PC-3 (cell line): ENCODE measurements at places on chromosomes 4 and X.

DNA sequence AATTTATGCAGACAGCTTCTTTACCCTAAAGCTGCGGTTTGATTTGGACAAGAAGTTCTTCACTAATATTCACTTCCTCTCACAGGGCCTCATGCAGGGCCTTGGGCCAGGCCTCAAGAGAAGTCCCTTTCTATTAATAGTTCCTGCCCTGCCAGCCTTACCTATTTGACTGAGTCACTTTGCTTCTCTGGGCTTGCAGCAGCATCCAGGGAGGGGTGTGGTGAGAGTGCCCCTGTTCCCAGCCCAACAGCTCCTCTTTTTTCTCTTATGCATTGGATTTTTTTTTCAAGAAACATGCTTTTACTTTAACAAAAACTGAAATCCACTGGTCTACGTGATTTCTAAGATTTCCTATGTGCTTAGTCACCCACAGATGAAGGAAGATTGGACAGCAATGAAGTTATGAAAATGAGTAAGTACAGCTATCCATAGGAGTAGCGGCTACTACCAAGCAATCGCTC, 26.7 kb downstream of the FAM156B start:
- peak; percentile 61 for DNase-seq

- DNase-seq = no peak
Measured at GRCh38 chr4:40951026-40951425, 201.3 kb downstream of the NSUN7 start.

DNA sequence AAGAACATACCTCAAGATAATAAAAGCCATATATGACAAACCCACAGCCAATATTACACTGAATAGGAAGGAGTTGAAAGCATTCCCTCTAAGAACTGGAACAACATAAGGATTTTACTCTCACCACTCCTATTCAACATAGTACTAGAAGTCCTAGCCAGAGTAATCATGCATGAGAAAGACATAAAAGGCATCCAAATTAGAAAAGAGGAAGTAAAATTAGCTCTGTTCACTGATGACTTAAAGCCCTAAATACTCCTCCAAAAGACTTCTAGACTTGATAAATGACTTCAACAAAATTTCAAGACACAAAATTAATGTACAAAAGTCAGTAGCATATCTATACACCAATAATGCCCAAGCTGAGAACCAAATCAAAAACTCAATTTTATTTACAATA, 235.7 kb downstream of the NKX6-1 start:
- DNase-seq = no peak

DNA sequence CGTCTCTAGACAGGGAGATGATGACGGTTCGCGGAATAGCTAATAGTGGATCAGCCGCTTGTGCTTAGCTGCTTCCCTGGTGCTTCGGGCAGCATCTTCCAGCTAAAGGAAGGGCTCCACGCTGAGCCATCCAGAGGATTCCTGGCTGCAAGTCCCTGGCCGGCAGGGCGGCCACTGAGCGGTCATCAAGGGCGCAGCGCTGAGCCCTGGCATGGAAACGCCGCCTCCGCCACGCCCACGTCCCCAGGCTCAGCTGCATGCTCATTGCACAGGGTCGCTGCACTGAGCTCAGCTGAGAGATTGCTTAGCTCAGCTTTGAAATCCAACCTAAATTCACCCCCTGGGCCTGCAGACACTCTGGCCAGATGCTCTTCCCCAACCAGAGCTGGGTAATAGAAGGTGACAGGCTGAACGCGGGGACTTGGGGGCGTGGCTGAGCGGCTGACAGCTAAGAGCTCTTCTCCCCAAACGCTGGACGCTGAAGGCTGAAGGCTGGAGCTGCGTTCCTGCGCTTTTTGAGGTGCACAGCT, 118.2 kb upstream of the KIT start:
- no peak for DNase-seq

GRCh38 chrX:25125483-25125882, 109.7 kb upstream of the ARX start:
- no peak for DNase-seq

GRCh38 chr4:7784131-7784870, 155.4 kb downstream of the AFAP1 start:
- DNase-seq = no peak

GRCh38 chr4:184375027-184375426, 99.3 kb downstream of the IRF2 start:
- peak; percentile 65 for DNase-seq

DNA sequence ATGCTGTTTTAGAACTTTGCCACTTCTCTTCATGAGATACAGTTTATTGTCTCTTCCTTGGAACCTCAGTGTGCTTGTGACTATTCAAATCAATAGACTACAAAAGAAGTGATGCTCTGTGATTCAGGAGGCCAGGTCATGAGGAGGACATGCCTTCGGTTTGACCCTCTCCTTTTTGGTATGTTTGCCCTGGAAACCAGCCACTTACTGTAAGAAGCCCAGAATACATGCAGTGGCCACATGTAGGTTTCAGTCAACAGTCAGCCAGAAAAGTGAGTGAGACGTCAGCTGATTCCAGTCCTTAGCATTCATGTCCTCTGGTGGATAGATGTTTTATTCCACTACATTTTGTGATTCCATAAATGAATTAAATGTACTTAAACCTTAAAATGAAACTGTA, 328.7 kb downstream of the PCDH18 start:
- DNase-seq = no peak

GRCh38 chr4:136741468-136741867, 790.8 kb downstream of the PCDH18 start:
- peak; percentile 57 for DNase-seq

DNA sequence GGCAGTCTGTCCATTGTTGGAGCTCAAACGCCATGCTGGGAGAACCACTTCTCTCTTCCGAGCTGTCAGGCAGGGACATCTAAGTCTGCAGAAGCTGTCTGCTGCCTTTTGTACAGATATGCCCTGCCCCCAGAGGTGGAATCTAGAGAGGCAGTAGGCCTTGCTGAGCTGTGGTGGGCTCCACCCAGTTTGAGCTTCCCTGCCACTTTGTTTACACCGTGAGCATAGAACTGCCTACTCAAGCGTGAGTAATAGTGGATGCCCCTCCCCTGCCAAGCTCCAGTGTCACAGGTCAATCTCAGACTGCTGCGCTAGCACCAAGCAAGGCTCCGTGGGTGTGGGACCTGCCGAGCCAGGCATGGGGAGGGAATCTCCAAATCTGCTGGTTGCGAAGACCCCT, 145.7 kb downstream of the VSIG4 start:
- DNase-seq = no peak

- peak; percentile 96 for DNase-seq
Measured at GRCh38 chr4:53688186-53688790, 97.0 kb upstream of the LNX1 start.

- DNase-seq = no peak
Measured at GRCh38 chrX:40156470-40157227, 58.9 kb upstream of the BCOR start.

DNA sequence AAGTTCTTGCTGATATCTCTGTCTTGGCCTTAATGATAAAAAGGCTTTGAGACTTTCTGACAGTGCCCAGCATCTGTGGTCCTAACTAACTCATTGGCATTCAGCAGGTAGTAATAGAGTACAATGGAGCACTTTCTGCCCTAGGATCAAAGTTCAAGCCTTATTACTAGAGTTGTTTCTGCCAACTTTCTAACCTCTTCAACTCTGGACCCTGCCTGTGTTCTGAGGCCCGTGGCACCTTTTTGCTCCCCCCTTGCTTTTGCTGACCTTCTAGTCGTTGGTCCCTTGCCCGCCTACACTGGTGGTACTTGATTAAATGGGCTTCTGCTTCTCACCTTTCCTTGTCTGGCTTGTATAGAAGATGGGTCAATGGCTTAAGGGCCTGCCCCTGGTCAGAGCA, 126.3 kb downstream of the PPARGC1A start:
- DNase-seq = no peak

DNA sequence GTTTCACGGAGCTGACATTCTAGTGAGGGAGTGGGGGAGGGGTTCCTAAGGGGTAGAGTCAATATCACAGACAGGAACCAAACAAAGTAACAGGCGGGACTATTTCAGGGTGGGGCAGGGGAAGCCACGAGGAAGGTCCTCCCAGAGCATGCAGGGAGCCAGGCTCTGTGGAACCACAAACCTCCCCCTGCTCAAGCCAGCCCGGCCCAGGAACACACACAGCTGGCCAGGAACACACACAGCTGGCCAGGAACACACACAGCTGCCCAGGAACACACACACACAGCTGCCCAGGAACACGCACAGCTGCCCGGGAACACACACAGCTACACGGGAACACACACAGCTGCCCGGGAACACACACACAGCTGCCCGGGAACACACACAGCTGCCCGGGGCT, 24.8 kb downstream of the EVC2 start:
- no peak for DNase-seq

DNA sequence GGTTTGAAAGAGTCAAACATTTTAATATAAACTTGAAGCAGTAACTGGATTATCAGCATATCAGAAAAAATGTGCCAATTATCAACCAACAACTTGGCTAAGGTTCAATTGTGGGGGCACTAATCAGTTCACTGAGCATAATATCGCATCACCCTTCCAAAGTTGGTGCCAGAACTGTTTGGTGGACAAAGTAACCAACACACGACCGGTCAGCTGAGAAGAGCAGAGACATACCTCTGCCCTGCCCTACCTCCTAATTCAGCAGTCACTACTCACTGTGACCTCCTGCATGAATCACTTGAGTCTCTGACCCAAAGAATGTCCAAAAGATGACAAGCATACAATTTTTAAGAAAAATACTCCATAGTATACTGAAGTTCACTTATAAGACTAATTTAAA, 53.2 kb downstream of the TSPAN5 start:
- peak; percentile 11 for DNase-seq

DNA sequence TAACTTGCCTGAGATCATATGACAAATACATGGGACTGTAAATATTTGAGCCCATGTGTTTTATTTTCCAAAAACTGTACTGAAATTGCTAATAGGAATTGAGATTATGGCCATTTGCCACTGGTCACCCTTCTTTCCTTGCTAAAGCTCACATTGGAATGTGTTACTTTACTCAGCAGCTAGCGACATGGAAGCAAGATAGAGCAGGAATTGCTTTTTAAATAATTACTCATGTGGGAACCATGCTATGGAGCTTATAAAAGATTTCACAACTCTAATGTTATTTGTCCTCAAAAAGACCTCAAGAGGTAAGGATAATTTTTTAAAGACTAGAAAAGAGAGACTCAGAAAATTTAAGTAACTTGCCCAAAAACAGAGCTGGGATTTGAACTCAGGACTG, 48.8 kb upstream of the AFAP1 start:
- DNase-seq = peak; percentile 74

DNA sequence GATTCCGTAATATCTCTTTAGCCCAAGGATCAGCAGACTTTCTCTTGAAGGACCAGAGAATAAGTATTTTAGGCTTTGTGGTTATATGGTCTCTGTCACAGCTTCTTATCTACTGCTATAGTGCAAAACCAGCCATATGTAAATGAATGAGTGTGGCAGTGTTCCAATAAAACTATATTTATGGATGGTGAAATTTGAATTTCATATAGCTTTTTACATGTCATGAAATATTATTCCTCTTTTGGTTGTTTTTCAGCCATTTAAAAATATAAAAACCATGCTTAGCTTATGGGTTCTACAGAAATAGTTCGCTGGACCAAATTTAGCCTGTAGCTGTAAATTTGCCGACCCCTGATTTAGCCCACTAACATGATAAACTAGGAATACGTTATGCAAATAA, 18.0 kb upstream of the MSMO1 start:
- DNase-seq = no peak

GRCh38 chr4:142579443-142579842, 266.7 kb downstream of the INPP4B start:
- no peak for DNase-seq

DNA sequence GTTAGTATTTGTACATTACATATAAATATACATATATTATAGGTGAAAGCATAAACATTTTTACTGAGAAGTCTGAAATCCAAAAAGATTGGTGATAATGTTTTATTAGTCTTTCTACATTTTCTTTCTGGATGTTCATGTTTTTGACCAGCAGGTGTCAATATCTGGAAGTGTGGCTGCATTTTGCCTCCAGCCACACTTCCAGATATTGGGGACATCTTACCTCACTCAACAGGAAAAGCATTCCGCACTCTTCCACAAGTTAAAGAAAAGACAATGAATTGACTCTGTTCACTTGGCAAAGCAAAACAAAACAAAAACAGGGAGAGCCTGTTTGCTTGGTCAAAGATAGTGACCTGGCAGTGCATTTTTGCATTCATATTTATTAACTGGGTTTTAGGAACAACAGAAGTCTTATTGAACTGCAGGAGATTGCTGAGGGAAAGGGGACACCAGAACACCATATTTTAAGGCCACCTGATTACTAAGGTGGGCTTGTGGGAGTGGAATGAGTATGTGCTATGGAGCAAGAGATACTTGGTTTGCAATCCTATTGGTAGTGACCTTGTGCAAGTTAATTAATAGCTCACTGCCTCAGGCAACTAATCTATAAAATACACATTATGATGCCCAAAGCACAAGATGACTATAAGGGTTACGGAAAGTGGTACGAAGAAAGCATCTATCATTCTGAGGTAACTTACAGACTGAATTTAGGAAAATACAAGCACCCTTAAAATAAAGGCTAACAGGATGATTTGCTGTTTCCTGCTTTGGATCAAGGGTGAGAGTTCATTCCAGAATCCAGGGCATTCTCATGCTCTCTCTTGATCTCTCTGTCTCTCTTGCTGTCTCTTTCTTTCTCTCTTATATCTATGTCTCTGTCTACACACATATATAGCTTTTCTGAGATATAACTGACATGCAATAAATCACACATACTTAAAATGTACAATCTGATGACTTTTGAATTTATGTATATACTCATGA, 389.9 kb upstream of the EMCN start:
- DNase-seq = peak; percentile 50

DNA sequence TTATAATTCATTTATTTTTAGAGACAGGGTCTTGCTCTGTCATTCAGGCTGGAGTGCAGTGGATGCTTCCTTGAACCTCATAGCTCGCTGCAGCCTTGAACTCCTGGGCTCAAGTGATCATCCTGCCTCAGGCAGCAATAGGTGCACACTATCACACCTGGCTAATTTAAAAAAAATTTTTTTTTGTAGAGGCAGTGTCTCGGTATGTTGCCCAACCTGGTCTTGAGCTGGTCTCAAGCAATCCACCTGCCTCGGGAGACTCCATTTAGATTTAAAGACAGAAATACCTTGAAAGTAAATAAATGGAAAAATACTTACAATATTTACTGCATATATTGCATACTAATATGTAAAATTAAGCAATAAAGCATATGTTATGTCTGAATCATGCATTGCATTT, 40.3 kb upstream of the MAB21L2 start:
- no peak for DNase-seq

GRCh38 chrX:13033193-13033592, 11.2 kb downstream of the FAM9C start:
- DNase-seq = no peak

GRCh38 chr4:76457885-76458284, 22.9 kb downstream of the SHROOM3 start:
- no peak for DNase-seq

DNA sequence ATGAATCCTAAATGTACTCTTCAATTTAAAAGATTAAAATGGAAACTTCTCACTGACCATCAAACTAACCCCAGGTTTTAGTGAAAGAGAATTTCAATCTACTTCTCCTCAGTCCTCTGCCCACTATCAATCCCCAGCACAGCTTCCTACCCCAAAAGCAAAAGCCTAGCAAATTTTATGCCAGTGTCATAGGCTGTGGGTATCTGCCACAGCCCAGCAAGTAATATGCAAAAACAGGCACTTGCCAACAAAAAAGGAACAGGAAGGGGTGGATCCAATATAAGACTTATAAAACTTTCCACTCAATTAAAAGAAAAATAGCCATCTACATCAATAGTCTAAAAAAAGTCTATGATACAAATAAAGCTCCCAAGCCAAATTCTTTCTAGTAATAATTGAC, 22.3 kb downstream of the CAMK2D start:
- DNase-seq = no peak

- DNase-seq = no peak
Measured at GRCh38 chr4:35695003-35695402, 549.3 kb downstream of the ARAP2 start.
